Thoracic aorta (tissue), 2 donors: ENCODE measurements at places on chromosomes 5 and 9. TPM values are rescaled to one million over a fixed set of nuclear protein-coding genes. Genes with fewer than 3 reads are reported as not detected.

TMOD1 gene
- 77.6 TPM for total RNA-seq

PDLIM4 gene
- 50.6 TPM for total RNA-seq

MROH2B gene
- total RNA-seq = not detected

EQTN gene
- not detected for total RNA-seq

GDA gene
- total RNA-seq = not detected

PRRX2 gene
- total RNA-seq = 66.1 TPM

LHX2 gene
- total RNA-seq = not detected

MYO10 gene
- total RNA-seq = 11.4 TPM

OR13C5 gene
- not detected for total RNA-seq

PCDHB12 gene
- total RNA-seq = 7.4 TPM

RNF224 gene
- total RNA-seq = not detected

UGT3A1 gene
- total RNA-seq = not detected

HSPA5 gene
- 207 TPM for total RNA-seq

SLC34A3 gene
- total RNA-seq = not detected

FBXW11 gene
- total RNA-seq = 77.8 TPM

PHF24 gene
- 0.35 TPM for total RNA-seq

ZNF366 gene
- total RNA-seq = 3.1 TPM

TAS2R1 gene
- not detected for total RNA-seq

ELAVL2 gene
- total RNA-seq = not detected

ANKRD34B gene
- total RNA-seq = not detected

DOK3 gene
- 20.5 TPM for total RNA-seq

NUTM2F gene
- not detected for total RNA-seq

SV2C gene
- total RNA-seq = 0.14 TPM

PCDH12 gene
- total RNA-seq = 5.2 TPM
